ENCODE measurements at places on chromosomes 5 and 9.

DNA sequence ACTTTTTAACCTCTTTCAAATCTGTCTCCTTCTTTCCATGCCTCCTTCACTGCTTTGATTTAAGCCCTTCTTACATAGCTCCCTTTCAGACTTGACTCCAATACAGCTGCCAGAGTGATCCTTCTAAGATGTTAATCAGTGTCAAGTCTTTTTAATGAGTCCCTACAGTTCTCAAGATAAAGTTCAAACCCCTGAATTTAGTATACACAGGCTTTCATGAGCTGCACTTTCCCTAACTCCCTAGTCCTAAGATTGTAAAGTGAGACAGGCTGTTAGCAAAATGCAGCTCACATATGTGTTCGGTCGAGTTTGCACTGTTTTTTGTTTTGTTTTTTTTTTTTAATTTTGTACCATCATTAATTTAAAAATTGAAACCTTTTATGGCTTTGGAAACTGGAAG is 190.4 kb upstream of the VCAN start:
- DNase-seq = no peak

DNA sequence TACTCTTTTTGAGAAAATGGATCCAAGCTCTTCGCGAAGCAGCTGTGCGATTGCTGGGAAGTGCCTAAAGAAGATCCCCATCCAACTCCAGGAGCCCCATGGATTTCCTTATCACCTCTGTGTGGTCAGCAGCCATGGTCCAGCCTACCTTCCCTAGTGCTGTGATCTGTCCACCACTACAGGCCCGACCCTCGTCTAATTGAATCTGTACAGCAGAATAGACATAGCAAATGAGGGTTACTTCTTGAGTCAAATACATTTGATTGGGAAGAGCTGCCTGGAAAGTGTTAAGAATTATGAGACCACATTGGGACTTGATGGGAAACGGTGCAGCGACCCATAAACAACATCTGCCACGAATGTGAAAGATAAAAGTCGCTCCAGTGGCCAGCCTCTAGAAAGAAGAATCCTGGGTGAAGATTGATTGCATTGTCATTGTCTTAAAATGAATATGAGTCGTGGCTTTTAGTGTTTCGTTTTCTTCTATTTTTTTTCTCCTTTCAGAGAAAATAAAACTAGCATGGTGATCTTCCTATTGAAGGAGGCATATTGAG is 118.4 kb downstream of the PAM start:
- no peak for DNase-seq

GRCh38 chr5:132008961-132009680 is 2.3 kb downstream of the ACSL6 start:
- DNase-seq = no peak

DNA sequence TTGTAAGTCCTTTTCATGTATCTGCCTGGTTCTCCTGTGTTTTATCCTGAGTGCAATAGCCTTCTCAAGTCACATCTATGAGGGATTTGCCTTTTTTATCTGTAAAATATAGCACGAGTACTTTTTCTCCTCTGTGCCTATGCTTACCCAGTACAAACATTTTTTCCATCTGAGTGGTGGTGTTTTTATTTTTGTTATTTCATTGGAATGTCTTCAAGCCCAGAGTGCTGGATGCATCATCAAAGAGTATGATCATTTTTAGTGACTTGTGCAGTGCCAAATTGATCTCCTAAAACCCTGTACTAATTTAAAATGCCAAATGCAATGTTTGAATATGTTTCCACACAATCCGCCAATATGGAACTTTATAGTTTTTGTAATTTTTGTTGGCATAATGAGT is 86.1 kb downstream of the TLE4 start:
- no peak for DNase-seq

GRCh38 chr5:117013280-117013877 is 438.8 kb upstream of the SEMA6A start:
- no peak for DNase-seq

DNA sequence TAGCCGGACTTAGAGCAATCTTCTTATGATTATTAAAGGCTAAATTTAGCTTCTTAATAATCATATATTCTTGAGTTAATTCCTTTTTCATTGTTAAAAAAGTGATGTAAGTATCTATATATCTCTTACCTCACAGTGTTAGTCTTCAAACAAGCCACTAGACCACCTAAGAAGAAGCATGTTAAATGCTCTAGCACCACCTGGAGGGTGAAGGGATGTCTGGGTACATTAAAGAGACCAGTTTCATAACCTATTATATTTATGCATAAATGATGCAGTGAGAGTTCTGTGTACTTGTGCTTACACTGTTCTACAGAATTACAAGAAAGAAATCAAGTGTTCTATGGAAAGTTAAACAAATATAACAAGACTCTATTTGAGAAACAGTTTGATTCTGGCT is 55.9 kb upstream of the SLCO6A1 start:
- DNase-seq = no peak

- DNase-seq = no peak
Observed at GRCh38 chr5:109049565-109049964, 301.9 kb downstream of the FER start.

- DNase-seq = no peak
Observed at GRCh38 chr9:93210324-93210973, 26.5 kb downstream of the WNK2 start.

- no peak for DNase-seq
Observed at GRCh38 chr5:176471098-176471497, 22.9 kb downstream of the FAF2 start.

GRCh38 chr9:129198319-129199043 is 20.4 kb upstream of the IER5L start:
- DNase-seq = no peak

- DNase-seq = no peak
Observed at GRCh38 chr9:29213417-29214153, 1640.3 kb upstream of the C9orf72 start.

DNA sequence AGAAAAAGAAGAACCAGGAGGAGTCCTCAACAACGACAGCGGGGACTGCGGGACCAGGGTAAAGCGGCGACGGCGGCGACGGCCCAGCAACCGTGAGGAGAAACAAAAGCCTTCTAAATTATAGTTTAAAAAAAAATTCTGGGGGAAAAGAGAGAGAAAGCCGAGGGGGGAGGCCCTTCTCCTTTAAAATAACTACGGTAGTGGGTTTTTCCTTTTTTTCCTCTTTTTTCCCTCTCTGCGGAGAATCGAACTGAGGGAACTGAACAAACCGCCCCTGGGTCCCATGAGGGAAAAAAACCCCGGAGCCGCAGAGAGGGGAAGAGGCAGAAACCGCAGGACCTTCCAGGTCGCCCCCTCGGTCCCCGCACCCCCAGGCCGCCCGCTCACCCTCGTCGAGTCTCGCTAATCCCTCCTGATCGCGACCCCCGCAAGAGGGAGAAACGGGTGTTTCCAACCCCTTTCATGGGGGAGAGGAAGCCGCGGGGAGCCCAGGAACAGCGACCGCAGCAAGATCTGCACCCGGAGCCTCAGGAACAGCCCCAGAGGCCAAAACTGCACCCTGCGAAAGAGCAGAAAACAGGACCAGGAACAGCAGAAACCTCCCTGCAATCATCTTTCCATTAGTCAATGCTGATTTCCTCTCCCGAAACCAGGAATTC is 453 bp downstream of the CPEB4 start:
- DNase-seq = peak; percentile 26

- peak; percentile 19 for DNase-seq
Observed at GRCh38 chr9:127388856-127389238, 8.1 kb upstream of the SLC2A8 start.

GRCh38 chr9:87910821-87911220 is 6.9 kb upstream of the SPATA31C1 start:
- DNase-seq = no peak

- DNase-seq = no peak
Observed at GRCh38 chr5:53059281-53059680, 50.3 kb downstream of the MOCS2 start.

DNA sequence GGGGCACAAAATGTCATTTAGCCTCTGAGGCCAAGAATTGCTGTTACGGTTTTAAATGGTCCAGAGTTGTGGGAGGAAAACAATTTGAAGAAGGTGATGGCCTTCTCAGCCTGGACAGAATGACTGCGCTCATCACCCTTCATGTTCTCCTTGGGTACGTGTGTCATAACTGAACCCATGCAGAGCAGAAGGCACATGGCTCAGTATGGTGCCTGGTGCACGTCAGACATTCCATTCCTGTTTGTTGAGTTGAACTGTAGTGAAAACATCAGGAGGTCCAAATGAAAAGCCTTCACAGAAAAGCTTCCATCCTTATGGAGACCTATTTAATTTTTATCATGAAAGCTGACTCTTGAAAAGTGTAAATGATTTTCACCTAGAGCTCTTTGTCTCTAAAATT is 133.2 kb downstream of the CFAP90 start:
- DNase-seq = no peak

DNA sequence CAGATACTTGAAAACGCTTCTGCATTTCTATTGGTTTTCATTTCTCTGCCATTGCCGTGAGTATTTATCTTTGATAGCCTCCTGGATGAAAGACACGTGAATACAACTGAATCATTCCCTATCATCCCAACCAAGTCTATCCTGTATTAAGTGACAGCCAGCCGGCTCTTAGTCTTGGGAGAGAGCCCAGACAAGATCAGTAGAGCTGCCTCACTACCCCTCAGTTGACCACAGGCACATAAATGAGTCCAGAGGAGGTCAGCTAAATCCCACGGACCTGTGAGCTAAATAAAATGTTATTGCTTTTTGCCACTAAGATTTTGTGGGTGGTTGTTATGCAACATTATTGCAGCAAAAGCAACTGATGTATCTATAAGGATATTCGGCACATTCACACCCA is 639.0 kb upstream of the ACO1 start:
- DNase-seq = no peak

DNA sequence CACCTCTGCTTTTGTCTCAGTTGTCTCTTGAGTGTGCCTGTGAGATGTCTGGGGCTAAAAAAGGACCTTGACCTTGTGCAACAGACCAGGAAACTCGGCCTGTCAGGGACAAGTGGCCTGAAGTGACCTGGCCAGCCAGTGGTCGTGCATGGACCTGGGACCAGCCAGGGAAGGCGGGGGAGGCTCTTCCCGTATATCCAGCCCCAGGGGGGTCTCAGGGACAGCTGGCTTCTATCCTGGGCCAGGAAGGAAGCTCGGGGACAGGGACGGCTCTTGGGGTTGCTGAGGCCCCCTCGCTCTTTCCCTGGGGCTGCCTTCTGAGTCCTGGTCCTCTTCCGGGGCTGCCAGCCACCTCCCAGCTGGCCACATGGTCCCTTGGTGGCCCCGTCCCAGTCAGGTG is 3.2 kb upstream of the ADAMTSL2 start:
- no peak for DNase-seq

DNA sequence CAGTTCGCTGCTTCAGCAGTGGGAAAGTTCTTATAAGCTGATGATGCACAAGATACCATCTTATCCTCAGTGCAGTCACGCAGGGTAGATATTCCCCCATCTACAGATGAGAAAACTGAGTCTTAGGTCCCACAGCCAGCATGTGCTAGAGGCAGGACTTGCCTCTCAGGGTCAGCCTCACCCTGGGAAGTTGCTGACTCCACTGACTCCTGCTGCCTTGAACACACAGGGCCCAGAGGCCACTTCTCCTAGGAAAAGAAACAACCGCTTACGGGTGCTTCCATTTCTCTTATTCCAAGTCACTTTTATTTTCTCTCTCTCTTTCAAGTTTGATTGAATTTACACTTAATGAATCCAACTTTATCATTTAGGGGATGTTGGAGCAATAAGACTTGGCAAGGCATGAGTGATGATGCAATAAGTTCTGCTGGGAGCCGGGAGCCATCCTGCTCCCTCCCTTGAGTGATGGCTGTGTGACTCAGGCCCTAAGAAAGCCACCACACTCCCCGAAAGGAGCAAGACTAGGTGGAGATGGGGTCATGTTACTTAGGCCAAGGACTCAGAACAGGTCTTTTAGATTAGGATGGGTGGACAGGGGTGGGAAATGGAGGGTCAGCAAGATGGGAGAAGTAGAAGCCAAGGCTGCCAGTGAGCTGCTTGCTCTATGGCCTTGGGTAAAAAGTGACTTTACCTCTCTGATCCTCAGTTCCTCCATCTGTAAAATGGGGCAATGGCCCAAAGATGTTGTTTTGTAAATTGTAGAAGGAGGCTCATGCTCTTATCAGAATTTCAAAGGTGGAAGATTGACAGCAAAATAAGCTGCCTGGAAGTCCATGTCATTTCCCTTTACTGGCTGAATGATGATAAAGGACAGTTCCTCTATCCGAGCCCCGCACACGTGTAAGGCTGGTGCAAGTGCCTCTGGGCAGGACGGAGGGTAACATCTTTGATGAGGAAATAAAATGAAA is 67.4 kb upstream of the ZNF618 start:
- no peak for DNase-seq

DNA sequence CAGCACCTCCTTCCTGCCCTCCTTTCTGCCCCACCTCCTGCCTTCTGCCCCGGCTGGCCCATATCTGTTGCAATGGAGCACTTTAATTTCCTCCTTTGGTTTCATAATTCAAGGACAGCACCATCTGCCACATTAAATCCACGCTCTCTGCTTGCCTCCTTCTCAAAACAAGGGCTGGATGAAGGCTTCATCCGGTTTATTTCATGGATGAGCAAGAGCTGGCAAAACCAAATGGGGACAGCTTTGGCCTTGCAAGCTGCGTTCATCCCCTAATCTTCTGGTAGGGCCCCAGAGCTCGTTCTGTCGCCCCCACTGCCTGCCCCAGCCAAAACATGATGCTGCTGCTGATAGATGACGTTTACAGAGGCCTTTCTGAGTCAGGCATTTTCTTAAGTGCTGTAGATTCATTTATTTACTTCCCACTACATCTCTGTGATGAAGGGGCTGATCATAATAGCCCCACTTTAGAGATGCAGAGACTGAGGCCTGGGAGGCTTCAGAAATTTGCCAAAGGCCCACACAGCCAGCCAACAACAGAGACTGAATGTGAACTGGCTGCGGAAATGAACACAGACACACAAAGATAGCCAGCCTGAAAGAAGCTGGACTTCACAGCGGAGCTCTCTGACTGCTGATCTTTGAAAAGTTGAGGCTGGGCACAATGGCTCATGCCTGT is 115.6 kb upstream of the CPEB4 start:
- no peak for DNase-seq

DNA sequence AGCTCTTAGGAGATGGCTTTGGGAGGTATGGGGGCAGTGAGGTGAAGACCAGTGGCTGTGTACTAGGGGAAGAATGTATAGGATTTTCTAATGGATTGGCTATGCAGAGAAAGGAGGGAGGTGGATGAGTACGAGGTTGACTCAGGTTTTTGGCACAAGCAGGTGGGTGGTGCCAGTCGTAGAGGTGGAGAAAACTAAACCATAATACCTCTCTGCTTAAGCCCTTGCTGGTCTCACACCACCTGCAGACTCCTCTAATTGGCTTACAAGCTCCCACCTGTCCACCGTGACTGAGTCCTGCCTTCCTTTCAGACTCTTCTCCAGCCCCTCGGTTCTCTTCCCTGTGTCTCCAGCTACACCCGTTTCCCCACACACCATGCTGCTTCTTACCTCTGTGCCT is 521.7 kb upstream of the CLINT1 start:
- DNase-seq = no peak

GRCh38 chr5:7331131-7331530 is 64.8 kb upstream of the ADCY2 start:
- no peak for DNase-seq

GRCh38 chr5:36300927-36301540 is 668 bp downstream of the RANBP3L start:
- DNase-seq = no peak

Measured in activated CD4-positive, alpha-beta memory T cell treated with anti-CD3 and anti-CD28 coated beads for 36 hours (primary cell).